Activated T-cell treated with anti-CD3 and anti-CD28 coated beads, Interleukin-2, amount 50 U/mL, for 4 hours (primary cell): ENCODE measurements at places on chromosomes 3 and 15. TPM values are rescaled to one million over a fixed set of nuclear protein-coding genes. Genes with fewer than 3 reads are reported as not detected.

HCN4 gene
- not detected for total RNA-seq

ZBED2 gene
- total RNA-seq, result 325 TPM

CLDN1 gene
- 2.1 TPM for total RNA-seq

CCDC54 gene
- total RNA-seq, result not detected

ADGRG7 gene
- not detected for total RNA-seq

ANKUB1 gene
- total RNA-seq, result not detected

PRSS50 gene
- total RNA-seq, result not detected

ABHD5 gene
- 16.8 TPM for total RNA-seq

CNTN4 gene
- not detected for total RNA-seq

GOLGA8J gene
- total RNA-seq, result not detected

CLDND1 gene
- total RNA-seq, result 249 TPM

SCAANT1 gene
- not detected for total RNA-seq

NCBP2 gene
- 134 TPM for total RNA-seq

EPHB1 gene
- total RNA-seq, result 0.68 TPM

CCDC13 gene
- 0.29 TPM for total RNA-seq

MED12L gene
- total RNA-seq, result 1.9 TPM

CGNL1 gene
- total RNA-seq, result 0.05 TPM

ANKRD63 gene
- not detected for total RNA-seq

NAA80 gene
- 21.1 TPM for total RNA-seq

HESX1 gene
- total RNA-seq, result not detected

TMF1 gene
- 23.6 TPM for total RNA-seq

SSUH2 gene
- total RNA-seq, result not detected

HYAL1 gene
- 0.82 TPM for total RNA-seq

CPN2 gene
- 0.08 TPM for total RNA-seq
